Activated CD4-positive, alpha-beta memory T cell treated with anti-CD3 and anti-CD28 coated beads, Interleukin-2, amount 10 ng/mL, durations not matched to agents 7 days and 5 days (primary cell): ENCODE measurements at places on chromosomes 12 and 14. TPM values are rescaled to one million over a fixed set of nuclear protein-coding genes. Genes with fewer than 3 reads are reported as not detected.

NFATC4 gene
- total RNA-seq: not detected

DNA sequence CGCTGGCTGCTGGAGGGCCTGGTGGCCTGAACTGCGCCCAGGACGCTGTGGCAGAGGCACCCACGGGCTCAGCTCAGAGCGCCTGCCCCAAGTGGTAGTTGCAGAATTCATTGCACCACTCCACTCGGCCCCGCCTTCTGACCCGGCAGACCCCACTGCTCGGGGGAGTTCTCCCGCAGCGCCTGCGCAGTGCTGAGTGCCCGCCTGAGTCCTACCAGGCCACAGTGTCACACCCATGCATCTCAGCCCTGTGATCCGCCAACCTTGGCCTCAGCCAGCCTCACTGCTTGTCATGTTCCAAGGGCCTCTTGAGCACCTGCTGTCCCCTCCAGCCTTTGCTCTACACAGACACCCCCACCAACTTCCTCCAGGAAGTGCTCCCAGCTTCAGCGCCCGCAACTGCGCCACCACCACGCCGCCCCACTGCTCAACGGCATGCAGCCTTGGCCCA is 12.2 kb downstream of the DEGS2 start:
- no peaks in the 10 kb centered on the region for H3K27me3 ChIP-seq
- peaks cover 11% of the 10 kb centered on the region for H3K36me3 ChIP-seq
- peak overlapping the region; percentile 64 for H3K27ac ChIP-seq
- H3K4me3 ChIP-seq: no peak overlapping the region
- H3K4me1 ChIP-seq: peaks cover 19% of the 10 kb centered on the region
- DNase-seq: peak; percentile 53

TDG gene
- 34.4 TPM for total RNA-seq

PPP4R4 gene
- total RNA-seq: 4.9 TPM

- no peaks in the 10 kb centered on the region for H3K36me3 ChIP-seq
- no peak for DNase-seq
- peaks cover 1% of the 10 kb centered on the region for H3K27me3 ChIP-seq
- H3K4me1 ChIP-seq: peaks cover 11% of the 10 kb centered on the region
Measured at GRCh38 chr12:168763-169525, 45.0 kb downstream of the SLC6A12 start.

AICDA gene
- not detected for total RNA-seq

FKBP4 gene
- 62.6 TPM for total RNA-seq

DNA sequence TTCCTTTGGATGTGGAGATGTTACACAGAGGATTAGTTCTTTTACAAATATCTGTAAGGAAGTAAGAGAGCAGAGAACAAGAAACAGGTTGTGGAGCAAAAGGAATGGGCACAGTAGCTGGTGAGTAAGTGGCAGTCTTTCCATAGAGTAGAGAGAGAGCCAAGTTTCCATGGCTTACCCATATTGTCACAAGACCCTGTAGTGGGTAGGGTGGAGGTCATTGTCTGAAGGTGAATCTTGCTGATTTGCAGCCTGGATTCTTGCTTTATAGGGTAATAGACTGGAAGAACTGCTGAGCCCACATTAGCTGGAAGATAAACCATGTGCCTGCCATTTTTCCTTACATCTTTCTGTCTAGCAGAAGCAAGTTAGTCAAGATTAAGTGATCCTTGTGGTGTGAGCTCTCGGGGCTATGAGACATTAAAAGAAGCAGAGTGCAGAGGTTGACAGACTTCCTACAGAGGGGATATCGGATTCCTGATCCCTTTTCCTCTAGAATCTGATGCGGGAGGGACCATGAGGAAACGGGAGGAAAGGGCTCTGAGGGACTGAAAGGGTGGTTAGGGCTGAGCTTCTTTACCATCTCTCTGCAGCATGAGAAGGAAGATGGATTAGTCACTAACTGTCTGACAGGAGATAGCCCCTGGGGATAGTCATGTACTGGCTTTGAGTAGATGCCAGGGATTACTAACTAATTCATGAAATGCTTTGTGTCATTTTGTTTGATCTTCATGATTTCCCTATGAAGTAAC is 44.0 kb upstream of the LRTM2 start:
- peaks cover 32% of the 10 kb centered on the region for H3K36me3 ChIP-seq
- no peak overlapping the region for H3K27ac ChIP-seq
- peaks cover 1% of the 10 kb centered on the region for H3K4me1 ChIP-seq
- no peak overlapping the region for H3K4me3 ChIP-seq

DNA sequence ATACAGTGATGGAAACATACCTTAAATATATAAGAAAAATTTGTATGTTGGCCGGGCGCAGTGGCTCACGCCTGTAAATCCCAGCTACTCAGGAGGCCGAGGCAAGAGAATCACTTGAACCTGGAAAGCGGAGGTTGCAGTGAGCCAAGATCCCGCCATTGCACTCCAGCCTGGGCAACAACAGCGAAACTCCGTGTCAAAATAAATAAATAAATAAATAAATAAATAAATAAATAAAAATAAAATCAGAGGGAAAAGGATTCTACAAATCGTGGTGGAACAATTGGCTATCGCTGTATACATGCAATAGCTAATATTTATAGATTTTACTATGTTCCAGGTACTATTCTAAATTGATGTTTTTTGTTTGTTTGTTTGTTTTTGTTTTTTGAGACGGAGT is 1.7 kb upstream of the ATF7 start:
- no peak overlapping the region for H3K27ac ChIP-seq
- H3K27me3 ChIP-seq: peaks cover 7% of the 10 kb centered on the region
- H3K36me3 ChIP-seq: peaks cover 8% of the 10 kb centered on the region
- H3K4me1 ChIP-seq: peaks cover 35% of the 10 kb centered on the region
- no peak overlapping the region for H3K4me3 ChIP-seq
- no peak for DNase-seq
